ENCODE measurements at places on chromosomes 1 and 21.

DNA sequence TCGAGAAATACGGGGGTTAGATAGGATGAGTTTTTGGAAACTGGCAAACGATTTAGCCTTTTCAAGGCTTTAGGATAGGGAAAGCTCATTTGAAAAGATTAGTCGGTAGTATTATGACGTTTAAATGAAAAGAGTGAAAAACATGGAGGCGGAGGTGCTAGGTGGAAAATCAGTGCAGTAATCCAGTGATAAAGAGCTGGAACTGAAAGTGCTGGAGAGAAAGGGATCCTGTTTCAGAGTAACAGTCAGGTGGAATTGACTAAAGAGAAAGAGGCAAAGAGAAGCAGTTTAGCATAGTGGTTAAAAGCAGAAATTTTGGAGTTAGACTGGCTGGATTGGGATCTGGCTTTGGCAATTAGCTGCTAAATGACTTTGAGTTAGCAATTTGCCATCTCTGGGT, 945 bp downstream of the WDR3 start:
- peak; percentile 19 for DNase-seq

DNA sequence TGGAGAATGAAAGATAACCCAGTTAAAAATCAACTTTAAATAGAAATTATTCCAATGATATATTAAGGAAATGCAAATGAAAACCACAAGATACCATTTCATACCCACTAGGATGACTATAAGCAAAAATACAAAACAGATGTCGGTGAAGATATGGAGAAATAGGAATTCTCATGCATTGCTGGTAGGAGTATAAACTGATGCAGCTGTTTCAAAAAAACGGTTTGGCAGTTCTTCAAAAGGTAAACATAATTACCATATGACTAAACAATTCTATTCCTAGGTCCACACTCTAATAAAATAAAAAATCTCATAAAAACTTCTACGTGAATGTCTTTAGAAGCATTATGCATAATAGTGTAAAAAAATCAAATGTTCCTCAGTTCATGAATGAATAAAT, 763.3 kb upstream of the BRINP3 start:
- DNase-seq, result peak; percentile 52

- DNase-seq, result peak; percentile 47
Measured at GRCh38 chr1:110155878-110156522, 5.7 kb downstream of the SLC6A17 start.

- no peak for DNase-seq
Measured at GRCh38 chr1:164363980-164364379, 195.0 kb upstream of the PBX1 start.

GRCh38 chr1:101388904-101389546, 152.2 kb downstream of the S1PR1 start:
- peak; percentile 14 for DNase-seq

GRCh38 chr1:64675718-64676345, 69.0 kb upstream of the RAVER2 start:
- DNase-seq, result peak; percentile 46

DNA sequence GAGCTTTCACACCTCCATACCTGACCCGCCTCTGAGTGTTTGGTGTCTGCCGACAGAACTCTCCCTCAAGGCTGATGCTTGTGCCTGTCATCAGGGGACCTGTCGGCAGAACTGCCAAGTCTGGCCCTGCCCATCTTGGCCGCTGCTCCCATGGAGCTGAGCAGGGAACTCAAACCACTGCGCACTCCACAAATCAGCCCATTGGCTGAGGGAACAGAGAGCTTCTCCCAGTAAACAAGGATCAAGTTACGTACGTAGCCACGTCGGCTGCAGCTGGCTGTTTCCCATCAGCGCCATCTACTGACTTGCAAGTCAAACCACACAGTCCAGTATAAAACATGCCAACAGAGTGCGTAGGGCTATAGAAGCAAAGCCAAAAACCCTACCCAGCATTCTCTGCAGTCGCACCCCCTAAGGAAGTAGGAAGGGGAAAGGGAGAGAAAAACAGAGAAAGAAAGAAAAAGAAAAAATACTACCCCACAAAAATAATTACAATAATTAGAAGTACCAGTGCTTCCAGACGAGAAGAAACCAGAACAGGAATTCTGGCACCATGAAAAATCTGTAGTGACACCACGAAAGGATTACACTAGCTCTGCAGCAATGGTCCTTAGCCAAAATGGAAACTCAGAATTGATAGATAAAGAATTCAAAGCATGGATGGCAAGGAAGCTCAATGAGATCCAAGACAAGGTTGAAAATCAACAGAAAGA, 13.1 kb downstream of the KRTAP13-1 start:
- DNase-seq, result peak; percentile 5

DNA sequence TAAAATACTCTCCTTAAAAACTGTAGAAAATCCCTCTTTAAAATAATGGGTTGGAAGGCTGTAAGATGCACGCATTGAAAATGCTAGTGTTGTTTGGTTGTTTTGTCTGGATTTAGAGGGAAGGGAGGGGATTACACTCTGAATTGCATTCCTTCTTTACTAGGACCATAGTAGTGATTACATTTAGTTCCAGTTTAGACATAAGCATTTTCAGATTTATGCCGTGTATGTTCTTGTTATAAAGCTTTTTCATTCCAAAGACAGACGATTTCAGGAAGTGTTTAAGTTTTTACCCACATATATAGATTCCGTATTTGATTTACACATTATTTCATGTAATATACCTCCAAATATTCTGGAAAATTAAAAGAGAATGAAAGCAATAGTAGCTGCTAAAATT, 538.4 kb downstream of the PTPRC start:
- no peak for DNase-seq

DNA sequence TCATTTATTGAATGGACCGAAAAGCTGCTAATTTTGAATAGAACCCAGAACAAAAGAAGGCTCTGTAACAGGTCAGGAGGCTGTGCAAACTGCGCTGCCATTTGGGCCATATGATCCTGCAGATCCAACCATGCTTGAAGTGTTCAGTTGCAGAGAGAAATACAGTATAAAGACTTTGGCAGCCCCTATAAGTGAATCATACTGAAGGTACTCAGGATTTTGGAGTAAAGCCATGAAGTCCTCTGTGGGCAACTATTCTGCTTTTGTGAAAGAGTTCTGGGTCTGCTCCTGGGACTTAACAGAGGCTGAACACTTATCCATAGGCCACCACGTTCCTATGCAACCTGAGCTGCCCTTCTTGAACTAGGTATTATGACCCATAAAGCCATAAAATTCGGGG, 1613.6 kb upstream of the PRMT6 start:
- no peak for DNase-seq
